ENCODE measurements at places on chromosomes 7 and 10.
A peak's percentile ranks its signal among the peaks of the same experiment; 100 is the strongest.

DNA sequence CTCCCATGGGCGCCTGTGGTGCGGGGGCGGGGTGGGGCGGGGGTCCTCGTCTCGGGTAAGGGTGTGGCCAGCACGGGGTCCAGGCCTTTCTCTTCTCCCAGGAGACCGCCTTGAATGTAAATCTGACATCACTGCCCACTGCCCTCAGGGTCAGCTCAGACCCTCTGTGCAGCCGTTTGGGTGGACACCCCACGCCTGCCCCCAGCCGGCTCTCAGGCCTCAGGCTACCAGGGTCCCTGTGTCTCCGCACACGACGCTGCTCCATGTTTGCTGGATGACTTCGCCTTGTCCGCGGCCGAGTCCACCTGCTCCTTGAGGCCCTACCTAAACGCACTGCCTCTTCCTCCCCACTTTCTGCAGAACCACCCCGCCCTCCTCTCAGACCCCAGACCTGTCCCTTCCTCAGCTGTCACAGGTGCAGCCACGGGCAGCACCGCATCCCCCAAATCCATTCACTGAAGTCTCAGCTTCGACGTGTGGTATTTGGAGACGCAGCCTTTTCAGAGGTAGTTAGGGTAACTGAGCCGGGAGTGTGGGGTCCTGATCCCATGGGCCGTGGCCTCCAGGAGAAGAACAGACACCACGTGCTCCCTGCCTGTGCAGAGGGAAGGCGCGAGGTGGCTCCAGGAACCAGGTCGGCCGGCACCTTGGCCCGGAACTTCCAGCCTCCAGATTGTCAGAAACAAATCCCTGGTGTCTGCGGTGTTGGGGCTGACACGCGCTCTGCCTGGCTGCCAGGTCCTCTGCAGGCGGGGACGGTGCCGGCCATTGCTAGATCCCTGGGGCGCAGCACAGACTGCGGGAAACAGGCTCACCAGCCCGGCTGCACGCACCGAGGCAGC, 97.4 kb upstream of the DIP2C start:
- DNase-seq: no peak

- DNase-seq: peak; percentile 39
Measured at GRCh38 chr7:27101957-27102580, 414 bp downstream of the HOXA2 start.

- no peak for DNase-seq
Measured at GRCh38 chr7:111030336-111030735, 60.6 kb upstream of the LRRN3 start.

DNA sequence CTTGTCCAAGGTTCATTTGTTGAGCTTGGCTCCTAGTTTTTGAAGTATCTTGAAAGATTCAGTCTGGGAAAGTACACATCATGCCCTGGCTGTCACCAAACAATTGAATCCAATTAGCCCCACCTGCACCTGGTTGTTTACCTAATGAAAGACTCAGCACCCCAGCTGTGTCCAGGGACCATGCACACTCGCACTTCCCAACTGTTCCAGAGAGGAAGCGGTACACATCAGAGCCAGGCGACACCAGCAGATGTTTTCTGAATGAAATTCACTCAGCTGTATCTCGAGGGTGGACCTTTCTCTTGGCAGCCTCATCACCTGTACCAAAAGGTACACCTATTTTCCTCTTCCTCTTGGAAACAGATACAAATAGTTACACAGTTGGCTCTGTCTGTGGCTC, 216.4 kb upstream of the LRGUK start:
- DNase-seq: no peak

DNA sequence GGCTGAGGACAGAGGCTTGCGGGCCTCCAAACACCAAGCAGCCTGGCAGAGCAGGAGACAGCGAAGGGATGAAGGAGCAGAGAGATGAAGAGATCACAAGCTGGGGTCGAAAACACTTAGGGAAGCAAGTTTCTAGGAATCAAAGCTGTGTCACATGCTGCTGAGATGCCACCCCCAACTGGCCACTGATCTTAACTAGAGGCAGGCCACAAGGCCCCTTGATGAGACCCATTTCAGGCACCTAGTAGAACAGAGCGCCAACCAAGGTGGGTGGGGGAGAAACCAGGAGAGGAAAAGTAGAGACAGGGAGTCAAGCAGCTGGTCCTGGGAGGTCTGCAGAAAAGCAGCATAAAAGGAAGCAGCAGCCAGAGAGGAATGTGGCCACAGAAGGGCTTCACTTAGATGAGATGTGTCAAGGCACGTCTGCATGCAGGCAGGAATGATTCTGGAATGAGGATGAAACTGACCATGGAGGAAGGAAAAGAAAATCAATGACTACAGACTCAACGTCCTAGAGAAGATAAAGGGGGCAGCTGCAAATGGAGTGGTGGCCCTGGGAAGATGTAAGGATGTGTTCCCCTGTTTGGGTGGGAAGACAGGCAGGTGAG, 85.0 kb upstream of the DDC start:
- no peak for DNase-seq

- DNase-seq: no peak
Measured at GRCh38 chr7:47430422-47430821, 151.5 kb downstream of the TNS3 start.

DNA sequence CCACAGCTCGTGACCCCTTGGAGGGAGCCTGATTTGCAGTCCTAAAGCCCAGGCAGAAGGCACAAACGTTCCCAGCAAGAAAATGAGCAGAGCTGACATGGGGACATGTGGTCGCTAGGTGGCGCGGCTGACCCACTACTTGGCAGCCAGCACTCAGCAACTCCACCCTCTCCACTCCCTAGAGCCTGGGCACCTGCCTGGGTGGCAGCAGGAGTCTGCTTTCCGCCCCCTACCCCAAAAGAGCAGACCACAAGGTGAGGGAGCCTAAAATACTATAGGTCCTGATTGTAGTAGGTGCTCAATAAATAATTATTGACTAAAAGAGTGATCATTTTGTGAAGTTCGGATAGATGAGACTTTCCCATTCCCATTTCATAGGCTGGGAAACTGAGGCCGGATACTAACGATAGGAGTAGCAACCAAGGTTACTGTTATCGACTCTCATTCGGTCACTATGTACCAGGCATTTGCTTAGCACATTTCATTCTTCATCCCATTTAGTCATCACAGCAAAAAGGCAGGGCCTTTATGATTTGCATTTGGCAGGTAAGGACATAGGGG, 57.4 kb downstream of the NEUROG3 start:
- peak; percentile 88 for DNase-seq

- peak; percentile 53 for DNase-seq
Measured at GRCh38 chr7:50628434-50629084, 63.4 kb upstream of the DDC start.

DNA sequence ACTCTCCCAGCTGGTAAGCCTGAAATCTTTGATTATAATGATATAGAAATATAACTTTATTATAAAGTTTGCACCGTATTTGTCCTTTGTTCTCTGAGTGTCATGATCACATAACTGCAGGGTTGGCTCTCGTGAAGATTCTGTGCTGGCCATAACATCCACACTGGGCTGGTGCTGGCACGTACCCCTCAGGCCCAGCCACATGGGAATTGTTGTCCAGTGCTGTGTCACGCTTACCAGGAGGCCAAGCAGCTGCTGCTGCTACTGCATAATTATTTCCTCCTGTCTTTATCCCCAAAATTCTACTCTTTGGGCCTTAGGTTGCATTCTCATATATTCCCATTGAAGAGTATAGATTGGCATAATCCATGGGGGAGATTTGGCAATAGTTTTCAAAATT, 20.8 kb upstream of the UCN3 start:
- no peak for DNase-seq

- no peak for DNase-seq
Measured at GRCh38 chr7:27189997-27190748, 5.1 kb upstream of the HOXA11 start.

DNA sequence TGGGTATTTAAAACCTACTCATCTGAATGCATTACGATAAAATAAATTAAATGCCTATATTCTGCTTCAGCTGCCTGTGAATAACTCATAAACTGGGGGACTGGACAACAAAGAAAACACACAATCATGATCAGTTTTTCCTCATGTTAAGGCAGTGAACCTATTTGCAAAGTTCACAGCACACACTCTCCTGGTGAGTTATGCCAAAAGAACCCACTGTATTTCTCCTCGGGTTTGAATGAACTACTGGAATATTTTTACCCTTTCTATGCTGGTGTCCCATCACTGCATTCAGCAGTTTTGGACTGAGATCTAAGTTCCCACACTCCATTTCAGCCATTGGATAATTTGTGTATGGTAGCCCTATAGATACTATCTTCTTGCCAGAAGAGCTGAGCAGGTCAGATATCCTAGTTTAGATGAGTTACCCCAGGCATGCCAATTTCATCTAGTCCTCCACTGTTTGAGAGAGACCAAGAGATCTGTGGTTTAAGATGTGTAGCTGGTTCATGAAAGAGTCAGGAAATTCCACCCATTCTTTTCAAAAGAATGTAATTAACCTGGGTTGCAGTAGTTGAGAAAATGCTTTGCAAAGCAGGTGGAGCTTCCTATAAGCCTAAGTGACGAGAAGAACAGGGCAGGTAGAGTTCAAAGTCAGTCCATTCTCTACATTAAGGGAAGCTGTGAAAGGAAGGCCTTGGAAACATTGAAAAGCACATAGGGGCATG, 101.7 kb downstream of the PLXDC2 start:
- no peak for DNase-seq

DNA sequence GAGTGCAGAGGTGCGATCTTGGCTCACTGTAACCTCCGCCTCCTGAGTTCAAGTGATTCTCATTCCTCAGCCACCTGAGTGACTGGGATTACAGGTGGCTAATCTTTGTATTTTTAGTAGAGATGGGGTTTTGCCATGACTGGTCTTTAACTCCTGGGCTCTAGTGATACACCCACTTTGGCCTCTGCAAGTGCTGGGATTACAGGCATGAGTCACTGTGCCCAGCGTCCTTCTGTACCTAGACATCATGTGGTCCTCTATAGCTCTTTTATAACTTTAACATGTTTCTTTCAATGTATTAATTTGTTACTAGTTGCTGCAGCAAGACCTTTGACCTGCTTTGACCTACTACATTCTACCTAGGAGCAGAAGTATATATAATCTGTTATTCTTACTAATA, 38.7 kb upstream of the BICC1 start:
- no peak for DNase-seq

DNA sequence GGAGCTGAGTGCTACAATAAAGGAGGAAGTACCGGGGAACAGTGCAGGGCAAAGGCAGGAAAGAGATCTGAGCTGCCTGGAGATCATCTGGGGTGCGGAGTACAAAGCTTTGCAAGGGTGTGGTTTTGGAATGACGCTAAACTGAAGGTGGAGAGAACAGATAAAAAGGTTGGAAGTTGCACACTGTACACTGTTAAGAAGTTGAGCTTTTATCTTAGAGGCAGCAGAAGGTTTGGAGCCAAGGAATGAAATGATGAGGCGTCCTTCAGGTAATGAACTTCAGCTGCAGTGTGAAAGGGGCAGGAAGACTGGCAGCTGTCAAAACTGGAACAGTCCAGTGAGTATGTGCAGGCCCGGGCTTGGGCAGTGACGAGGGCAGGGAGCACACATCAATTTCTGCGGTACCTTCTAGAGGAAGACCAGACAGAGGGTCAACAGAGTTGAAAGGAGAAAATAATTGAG, 7.2 kb upstream of the ANKRD61 start:
- DNase-seq: no peak

DNA sequence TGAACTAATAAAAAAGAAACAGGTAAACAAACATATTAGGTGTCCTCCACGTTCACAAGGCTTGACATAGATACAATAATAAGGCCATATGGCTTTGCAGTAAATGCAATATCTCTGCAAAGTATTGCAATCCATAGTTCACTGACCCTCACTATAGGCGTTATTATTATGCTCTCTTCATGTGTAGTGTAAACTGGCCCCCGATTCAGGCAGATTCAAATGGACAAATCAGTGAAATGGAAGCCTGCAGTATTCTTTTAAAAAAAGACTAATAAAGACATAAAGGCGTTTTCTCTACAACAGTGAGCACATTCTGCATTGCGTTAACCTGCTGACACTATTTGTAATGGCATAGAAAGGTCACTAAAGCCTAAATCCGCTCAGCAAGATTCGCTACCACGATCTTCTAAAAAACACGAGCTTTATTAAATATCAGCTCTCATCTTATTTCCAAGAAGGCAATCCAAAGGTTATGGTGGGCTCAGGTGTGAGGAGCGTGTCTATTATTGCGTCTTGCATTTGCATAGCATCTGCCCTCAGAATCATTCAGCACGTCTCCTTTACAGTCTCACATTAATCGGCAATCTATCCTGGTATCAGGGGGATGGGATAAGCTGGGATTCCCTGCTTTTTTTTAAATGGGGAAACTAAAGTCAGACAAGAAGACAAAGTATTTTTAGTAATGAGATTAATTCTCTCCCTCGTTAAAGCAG, 36.2 kb downstream of the FRMD4A start:
- DNase-seq: no peak

DNA sequence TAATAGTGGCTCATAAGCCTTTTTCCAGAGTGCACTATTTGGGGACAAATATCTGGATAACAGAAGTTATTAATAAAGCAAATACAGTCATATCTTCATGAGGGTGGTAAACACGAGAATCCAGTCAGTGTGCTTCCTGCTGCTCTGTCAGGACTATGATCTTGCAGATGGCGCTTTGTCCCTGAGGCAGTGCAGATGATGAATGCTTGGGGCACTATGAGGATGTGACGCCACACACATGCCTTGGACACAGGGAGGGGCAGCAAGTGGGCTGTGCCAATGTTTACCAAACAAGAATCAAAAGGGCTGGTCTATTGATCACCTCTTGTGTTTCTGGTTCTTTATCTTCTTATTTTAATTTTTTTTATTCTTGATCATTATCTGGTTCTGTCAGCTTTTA, 79.8 kb downstream of the GAD2 start:
- DNase-seq: no peak

GRCh38 chr10:63286340-63286739, 153.2 kb downstream of the NRBF2 start:
- DNase-seq: no peak

DNA sequence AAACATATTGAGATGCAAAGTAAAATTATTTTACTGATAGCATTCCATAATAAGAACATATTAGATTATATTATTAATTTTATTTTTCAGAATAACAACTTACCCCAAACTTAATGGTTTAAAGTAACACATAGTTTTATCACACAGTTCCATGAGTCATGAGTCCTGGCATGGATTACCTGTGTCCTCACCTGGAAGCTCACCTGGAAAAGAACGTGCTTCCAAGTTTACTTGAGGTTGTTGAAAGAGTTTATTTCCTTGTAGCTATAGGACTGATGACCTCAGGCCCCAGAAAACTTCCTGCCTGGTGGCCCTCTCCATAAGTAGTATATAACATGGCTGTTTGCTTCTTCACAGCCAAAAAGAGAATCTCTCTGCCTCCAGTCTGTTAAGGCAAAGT, 254.6 kb downstream of the TFEC start:
- DNase-seq: no peak

- DNase-seq: no peak
Measured at GRCh38 chr10:109277456-109277855, 645.9 kb downstream of the XPNPEP1 start.

Measured in WTC11 (cell line).